Amniotic epithelial cell (primary cell): ENCODE measurements at places on chromosomes 5 and 9.

DNA sequence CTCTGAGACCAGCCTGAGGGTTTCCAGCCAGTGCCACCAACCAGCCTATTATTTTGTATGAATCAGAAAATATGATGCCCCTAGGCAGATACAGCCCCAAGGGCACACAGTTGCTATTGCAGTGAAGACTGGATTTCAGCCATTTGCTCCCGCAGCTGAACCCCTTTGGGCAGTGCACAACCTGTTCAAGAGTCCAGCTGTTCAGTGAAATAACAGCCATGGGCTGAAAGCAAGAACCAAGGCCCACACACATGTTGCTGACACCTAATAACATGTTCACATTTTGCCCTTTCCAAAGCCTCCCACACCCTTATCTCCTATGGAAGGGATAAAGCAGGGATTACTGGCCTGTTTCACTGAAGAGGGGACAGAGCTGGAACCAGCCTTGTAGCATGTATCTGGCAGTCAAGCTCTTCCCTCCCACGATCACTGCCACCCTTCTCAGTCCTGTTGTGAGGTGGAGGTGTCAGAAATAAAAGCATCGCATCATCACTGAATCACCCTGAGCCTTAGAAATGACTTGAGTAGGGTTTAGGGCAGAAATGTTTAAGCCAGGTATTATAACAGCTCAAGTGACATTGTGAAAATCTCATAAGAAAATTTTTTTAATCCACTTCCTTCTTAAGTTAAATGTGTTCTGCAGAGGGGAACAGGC lies 137.1 kb upstream of the FSTL4 start:
- no peak for DNase-seq

DNA sequence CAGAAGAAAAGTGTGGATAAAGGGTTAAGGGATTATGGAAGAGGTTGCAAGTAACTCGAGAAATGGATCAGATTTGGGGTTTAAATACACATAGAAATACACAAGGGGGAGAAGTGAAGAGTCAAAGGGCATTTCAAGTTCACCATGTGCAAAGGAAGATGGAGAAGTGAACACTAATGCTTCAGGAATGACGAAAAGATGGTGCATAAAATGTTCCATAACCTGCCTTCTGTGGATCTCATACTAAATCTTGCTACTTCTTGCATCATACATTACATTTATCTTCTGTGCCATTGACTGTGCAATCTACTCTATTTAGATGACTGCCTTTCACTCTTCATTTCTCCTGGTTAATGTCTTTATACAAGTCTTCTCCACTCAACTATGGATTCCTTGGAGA lies 5.7 kb upstream of the SMC2 start:
- no peak for DNase-seq

DNA sequence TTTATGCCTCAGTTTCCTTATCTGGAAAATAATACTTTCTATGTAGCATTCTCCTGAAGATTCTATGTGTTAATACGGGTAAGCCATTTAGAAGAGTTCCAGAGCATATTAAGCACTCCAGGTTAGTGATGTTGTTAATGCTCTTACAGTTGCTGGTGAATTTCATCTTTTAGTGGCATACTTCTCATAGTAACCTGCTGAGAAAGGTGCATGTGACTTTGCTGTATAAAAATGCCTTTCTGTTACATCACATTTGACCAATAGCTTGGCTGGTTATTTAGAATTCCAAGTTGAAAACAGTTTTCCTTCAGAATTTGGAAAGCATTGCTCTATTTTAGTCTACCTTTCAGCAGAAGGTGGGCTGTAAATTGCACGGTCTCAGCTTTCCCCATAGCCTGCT lies 27.2 kb downstream of the GCNT1 start:
- DNase-seq, result peak; percentile 49

DNA sequence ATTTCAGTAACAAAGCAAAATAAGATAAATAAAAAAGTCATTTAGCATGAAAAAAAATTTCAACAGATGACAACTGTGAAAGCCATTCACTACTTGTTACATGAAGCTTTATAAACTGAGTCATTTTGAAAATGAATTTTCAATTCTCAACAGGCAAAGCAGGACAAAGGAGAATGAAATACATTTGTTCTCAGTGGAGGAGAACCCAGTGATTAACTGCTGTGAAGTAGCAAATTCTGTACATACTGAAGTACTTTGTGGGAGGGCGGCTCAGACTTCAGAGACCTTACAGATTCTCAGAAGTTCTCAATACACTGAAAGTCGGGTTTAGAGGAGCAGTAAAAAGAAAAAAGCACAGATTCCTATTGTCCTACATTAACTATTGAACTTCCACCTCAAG lies 21.7 kb downstream of the SKIC3 start:
- peak; percentile 24 for DNase-seq

GRCh38 chr5:108238936-108239887 lies 142.7 kb downstream of the FBXL17 start:
- DNase-seq, result no peak

DNA sequence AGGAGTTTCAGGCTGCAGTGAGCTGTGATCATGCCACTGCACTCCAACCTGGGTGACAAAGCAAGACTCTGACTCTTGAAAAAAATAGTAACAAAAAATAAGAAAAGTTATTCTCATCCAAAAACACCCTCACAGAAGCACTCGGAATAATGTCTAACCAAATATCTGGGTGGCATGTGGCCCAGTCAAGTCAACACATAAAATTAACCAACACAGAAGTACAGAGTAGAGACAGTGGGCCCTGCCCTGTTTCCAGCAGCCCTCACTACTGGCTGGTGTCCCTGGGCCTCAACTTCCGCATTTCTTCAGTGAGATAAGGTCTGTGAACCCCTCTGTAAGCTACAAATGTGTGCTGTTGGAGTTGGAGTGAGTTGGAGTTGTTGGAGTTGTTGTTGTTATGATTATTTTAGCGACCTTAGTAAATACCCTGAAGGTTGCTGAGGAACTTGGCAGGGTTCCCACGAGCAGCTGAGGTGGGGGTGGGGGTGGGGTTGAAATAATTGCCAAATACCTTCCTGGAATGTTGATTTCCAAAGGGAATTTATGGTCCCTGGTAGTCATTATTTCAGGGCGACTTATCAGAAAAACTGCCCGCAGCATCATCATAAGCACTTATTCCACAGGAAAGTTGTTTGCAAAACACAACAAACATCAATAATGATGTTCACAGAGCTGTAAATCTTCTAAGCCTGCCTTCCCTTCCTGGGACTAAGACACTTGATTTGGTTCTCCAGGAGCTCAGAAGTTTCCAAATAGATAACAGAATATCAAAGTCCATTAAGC lies 30.2 kb downstream of the C5orf15 start:
- DNase-seq, result peak; percentile 45

GRCh38 chr9:91376239-91376638 lies 14.5 kb upstream of the AUH start:
- DNase-seq, result peak; percentile 54

- DNase-seq, result peak; percentile 94
These were observed 213.3 kb downstream of the CDK5RAP2 start for GRCh38 chr9:120366644-120367019.

- no peak for DNase-seq
These were observed 15.4 kb downstream of the FAM78A start for GRCh38 chr9:131260751-131261452.

- DNase-seq, result no peak
These were observed 14.3 kb upstream of the ZBTB43 start for GRCh38 chr9:126790561-126790960.
